ENCODE measurements at places on chromosomes 13 and 19.

GRCh38 chr13:71169180-71169579, 697.8 kb downstream of the DACH1 start:
- no peaks in the 10 kb centered on the region for H3K27me3 ChIP-seq
- no peaks in the 10 kb centered on the region for H3K4me1 ChIP-seq
- no peak overlapping the region for H3K4me3 ChIP-seq
- no peak overlapping the region for H3K27ac ChIP-seq

DNA sequence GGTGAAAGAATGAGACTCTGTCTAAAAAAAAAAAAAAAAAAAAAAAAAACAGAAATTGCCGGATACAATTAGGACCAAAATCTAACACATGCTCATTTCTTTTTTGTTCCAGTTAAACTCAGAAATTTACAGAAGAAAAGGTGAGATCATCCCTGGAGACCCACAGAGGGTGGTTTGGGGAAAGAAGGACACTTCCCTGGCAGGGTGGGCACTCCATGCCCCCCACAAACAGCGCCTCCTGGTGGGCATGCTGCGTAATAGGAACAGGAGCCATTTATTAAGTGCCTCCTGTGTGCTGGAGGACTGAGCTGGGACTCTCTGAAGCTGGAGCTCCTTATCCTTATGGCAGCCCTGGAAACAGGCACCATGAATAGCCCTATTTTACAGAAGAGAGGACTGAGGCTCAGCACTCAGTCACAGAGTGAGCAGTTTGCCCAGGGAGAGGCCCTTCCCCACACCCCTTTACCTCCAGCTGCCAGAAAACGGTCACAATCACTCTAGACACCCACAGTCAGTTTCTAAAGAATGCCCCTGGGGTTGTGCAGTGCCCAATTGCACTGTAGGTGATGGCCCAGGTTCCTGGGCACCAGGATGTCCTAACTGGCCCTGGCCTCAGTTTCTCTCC, 10.1 kb downstream of the C19orf38 start:
- no peaks in the 10 kb centered on the region for H3K36me3 ChIP-seq
- no peak overlapping the region for H3K4me3 ChIP-seq
- H3K27me3 ChIP-seq = no peaks in the 10 kb centered on the region
- no peaks in the 10 kb centered on the region for H3K4me1 ChIP-seq

- H3K36me3 ChIP-seq = no peaks in the 10 kb centered on the region
- no peak overlapping the region for H3K4me3 ChIP-seq
- no peaks in the 10 kb centered on the region for H3K27me3 ChIP-seq
- DNase-seq = no peak
These were observed 298.3 kb downstream of the DIAPH3 start for GRCh38 chr13:59865398-59865797.

DNA sequence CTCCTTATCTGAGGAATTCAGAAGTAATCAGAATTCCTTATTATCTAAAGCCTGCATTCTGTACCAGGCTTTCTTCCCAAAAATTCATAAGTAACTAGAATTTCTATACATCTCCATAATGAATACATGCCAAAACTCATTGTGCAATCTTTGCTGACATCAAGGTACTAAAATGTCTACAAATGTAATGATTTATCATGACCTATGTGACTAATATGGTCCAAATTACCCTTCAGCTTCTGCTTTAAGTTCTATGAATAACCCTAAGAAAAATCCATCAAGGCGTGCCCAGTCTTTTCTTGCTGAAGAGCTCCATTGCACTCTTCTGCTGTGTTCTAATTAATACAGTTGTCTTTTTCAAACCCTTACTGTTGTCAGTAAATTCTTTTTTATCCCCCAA, 58.5 kb upstream of the SLITRK1 start:
- H3K27ac ChIP-seq = no peak overlapping the region
- H3K4me3 ChIP-seq = no peak overlapping the region
- no peak for DNase-seq
- H3K36me3 ChIP-seq = no peaks in the 10 kb centered on the region
- H3K27me3 ChIP-seq = no peaks in the 10 kb centered on the region

DNA sequence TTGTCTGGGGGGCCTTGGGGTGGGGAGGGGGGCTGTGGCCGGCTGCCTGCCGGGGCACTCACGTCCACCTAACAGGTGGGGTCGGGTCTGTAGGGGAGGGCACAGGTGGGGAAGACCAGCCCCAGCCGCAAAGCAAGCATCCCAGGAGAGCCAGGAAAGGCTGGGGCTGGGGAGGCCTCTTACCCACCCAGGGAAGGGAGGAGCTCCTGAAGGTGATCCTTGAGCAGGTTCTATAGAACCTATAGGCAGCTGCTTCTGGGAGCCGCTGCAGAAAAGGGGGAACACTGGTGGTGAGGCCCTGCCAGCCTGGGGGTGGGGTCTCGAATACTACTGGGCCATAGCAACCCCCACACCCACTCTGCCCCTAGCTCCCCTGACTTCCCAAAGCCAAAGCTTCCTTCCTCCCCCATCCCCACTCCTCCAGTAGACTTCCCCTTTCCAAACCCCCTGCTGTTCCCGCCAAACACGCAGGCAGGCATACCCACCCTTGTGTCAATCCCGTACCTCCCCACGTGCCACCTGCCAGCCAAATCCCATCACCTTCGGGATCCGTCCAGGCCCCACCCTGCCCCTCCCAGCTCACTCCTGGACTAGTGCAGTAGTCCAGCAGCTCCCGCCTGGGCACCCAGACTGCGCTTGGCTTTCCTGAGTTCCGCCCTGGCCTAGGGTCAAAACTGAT, 5.6 kb downstream of the KLF16 start:
- H3K36me3 ChIP-seq = no peaks in the 10 kb centered on the region
- peaks cover 61% of the 10 kb centered on the region for H3K4me1 ChIP-seq
- peak overlapping the region; percentile 98 for H3K27ac ChIP-seq
- no peaks in the 10 kb centered on the region for H3K27me3 ChIP-seq
- DNase-seq = peak; percentile 94

- peak within 1 kb of the TSS; percentile 89 for H3K27ac ChIP-seq
- no peaks in the 10 kb centered on the region for H3K27me3 ChIP-seq
- H3K4me3 ChIP-seq = peak within 1 kb of the TSS; percentile 99
- peak; percentile 42 for DNase-seq
These were observed at the start of gene DAZAP1 for GRCh38 chr19:1407528-1408299. Gene DAZAP1 (plus strand): TSS chr19:1407586. CDS start chr19:1407774, 188 bp downstream.

DNA sequence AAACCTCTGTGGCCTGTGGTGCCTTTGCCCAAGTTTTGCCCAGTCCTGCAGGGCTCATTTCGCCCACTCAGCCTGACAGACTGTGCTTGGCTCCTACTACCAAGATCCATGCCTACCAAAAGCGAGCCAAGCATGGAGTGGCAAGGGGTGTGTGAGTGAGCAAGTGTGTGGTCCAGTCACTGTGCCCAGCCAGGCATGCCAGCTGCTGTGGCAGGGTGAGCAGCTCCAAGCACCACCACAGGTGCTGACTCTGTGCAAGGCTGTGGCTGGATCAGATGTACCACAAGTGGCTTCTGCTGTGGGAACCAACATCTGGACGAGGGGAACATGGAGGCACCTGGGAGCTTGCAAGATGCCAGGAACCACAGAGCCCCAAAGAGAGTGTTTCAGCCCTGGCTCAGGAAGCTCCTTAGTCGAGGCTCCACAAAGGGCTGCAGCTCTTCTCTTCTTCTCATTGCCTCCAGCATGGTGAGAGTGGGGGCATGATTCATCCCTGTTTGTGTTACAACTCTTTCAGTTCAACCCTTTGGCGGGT, 1564.2 kb upstream of the MIR17HG start:
- no peak overlapping the region for H3K27ac ChIP-seq
- H3K4me3 ChIP-seq = no peak overlapping the region
- H3K36me3 ChIP-seq = no peaks in the 10 kb centered on the region
- H3K4me1 ChIP-seq = no peaks in the 10 kb centered on the region
- no peaks in the 10 kb centered on the region for H3K27me3 ChIP-seq
- DNase-seq = no peak

GRCh38 chr13:100608906-100609305, 20.3 kb upstream of the GGACT start:
- no peak overlapping the region for H3K4me3 ChIP-seq
- no peaks in the 10 kb centered on the region for H3K4me1 ChIP-seq
- no peaks in the 10 kb centered on the region for H3K36me3 ChIP-seq
- H3K27me3 ChIP-seq = no peaks in the 10 kb centered on the region

GRCh38 chr19:45076851-45077730, 813 bp upstream of the ZNF296 start:
- peak; percentile 67 for DNase-seq
- peak overlapping the region; percentile 77 for H3K27ac ChIP-seq
- H3K4me3 ChIP-seq = peak overlapping the region; percentile 66
- H3K36me3 ChIP-seq = no peaks in the 10 kb centered on the region
- no peaks in the 10 kb centered on the region for H3K27me3 ChIP-seq

DNA sequence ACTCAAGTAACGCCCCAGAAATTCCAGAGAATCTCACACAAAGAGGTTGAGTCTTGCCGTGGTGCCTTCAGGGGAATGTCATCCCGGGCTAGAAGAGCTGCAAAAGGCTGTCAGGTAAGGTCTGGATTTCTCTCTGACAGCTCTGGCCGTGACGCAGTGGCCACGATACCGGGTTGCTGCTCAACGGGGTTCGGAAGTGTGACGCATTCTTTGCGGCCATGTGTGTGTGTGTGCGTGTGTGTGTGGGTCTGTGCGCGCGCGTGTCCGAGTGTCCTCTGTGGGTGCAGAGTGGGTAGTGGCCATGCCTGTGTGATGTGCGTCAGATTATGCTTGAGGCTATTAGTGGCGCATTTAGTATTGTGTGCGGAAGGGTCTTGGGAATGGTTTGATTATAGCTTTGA, 306 bp downstream of the ZNF540 start:
- H3K4me3 ChIP-seq = peak overlapping the region; percentile 78
- H3K27ac ChIP-seq = peak overlapping the region; percentile 73
- H3K4me1 ChIP-seq = peaks cover 10% of the 10 kb centered on the region
- no peaks in the 10 kb centered on the region for H3K27me3 ChIP-seq
- peak; percentile 68 for DNase-seq
- no peaks in the 10 kb centered on the region for H3K36me3 ChIP-seq

DNA sequence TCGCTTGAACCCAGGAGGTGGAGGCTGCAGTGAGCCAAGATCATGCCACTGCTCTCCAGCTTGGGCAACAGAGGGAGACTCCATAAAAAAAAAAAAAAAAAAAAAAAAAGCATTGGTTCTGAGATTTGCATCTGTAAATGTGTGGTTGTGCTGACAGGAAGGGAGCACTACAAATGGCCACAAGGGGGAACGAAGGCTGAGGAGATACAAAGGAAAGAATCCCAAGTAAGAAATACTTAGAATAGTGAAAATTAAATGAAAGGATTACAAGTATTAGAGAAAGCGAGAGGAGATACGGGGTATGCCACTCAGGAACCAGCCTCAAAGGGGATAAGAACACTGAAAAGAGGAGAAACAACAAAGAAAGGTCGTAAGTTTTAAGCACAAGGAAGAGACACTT, 284.9 kb downstream of the KLF12 start:
- H3K36me3 ChIP-seq = no peaks in the 10 kb centered on the region
- no peaks in the 10 kb centered on the region for H3K27me3 ChIP-seq
- no peaks in the 10 kb centered on the region for H3K4me1 ChIP-seq

- H3K4me1 ChIP-seq = peaks cover 6% of the 10 kb centered on the region
- H3K4me3 ChIP-seq = peak overlapping the region; percentile 83
- no peaks in the 10 kb centered on the region for H3K27me3 ChIP-seq
- H3K27ac ChIP-seq = no peak overlapping the region
- H3K36me3 ChIP-seq = no peaks in the 10 kb centered on the region
- no peak for DNase-seq
These were observed 980 bp downstream of the BCKDHA start for GRCh38 chr19:41398598-41398997.

DNA sequence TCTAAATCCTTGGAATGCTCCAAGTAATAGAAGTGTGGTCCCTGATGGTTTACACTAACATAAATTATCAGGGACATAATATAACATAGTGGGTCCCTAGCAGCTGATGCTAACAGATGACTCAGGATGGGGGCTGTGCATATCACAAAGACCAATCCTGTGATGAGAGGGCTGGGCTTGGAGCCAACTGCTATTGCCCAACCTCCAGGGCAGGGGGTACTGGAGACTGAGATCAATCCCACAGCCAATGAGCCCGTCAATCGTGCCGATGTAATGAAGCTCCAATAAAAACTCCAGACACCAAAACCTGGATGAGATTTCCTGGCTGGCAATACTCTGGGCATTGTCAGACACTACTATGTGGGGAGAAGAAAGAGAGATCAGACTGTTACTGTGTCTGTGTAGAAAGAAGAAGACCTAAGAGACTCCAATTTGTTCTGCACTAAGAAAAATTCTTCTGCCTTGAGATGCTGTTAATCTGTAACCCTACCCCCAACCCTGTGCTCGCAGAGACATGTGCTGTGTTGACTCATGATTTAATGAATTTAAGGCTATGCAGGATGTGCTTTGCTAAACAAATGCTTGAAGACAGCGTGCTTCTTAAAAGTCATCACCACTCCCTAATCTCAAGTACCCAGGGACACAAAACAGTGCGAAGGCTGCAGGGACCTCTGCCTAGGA, 33.4 kb downstream of the ABCC4 start:
- H3K4me3 ChIP-seq = no peak overlapping the region
- H3K36me3 ChIP-seq = no peaks in the 10 kb centered on the region
- no peaks in the 10 kb centered on the region for H3K27me3 ChIP-seq
- peak; percentile 36 for DNase-seq
- H3K4me1 ChIP-seq = peaks cover 4% of the 10 kb centered on the region

DNA sequence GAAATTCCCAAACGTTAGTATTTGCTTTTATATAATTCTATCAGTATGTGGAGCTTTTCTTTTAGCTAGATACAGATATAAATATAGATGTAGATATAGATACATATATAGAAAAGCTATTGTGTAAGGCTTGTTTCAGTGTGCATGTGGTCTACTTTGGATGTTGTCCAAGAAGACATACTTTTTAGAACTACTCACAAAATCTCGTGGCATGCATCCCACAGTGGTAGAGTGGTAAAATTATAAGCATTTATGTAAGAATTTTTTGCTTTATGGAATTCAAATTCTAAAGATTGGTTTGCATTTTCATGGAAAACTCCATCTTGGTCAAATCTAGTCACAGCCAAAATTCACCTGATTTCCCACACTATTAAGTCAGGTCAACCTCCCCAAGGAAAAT, 880.4 kb downstream of the EFNB2 start:
- H3K27me3 ChIP-seq = no peaks in the 10 kb centered on the region
- no peak for DNase-seq
- H3K4me3 ChIP-seq = no peak overlapping the region
- no peak overlapping the region for H3K27ac ChIP-seq

- no peaks in the 10 kb centered on the region for H3K27me3 ChIP-seq
- no peak overlapping the region for H3K4me3 ChIP-seq
- no peak for DNase-seq
- no peaks in the 10 kb centered on the region for H3K36me3 ChIP-seq
- H3K27ac ChIP-seq = no peak overlapping the region
- no peaks in the 10 kb centered on the region for H3K4me1 ChIP-seq
These were observed 49.8 kb upstream of the ESD start for GRCh38 chr13:46846726-46847125.

DNA sequence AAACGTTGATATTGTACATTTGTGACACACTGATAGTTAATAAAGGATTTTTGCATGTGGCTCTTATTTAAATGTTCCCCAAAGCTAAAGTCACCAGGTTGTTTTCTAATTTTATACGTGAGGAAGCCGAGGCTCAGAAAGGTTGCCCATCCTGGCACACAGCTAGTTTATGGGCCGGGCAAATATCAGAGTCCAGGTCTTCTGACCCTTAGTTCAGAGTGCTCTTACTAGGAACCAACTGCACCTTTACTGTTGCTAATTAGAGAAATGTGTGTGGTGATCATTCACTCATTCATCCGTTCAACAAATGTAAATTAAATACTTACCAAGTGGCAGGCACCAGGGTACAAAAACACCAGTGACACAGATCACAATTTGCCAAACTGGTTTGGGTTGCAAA, 46.3 kb upstream of the RGCC start:
- DNase-seq = no peak
- H3K27me3 ChIP-seq = no peaks in the 10 kb centered on the region
- no peak overlapping the region for H3K4me3 ChIP-seq
- no peak overlapping the region for H3K27ac ChIP-seq
- H3K36me3 ChIP-seq = no peaks in the 10 kb centered on the region
